Foreskin keratinocyte (primary cell): ENCODE measurements at places on chromosomes 5 and 9. TPM values are rescaled to one million over a fixed set of nuclear protein-coding genes. Genes with fewer than 3 reads are reported as not detected.

The CATSPER3 gene
- 0.10 and 0.18 TPM in 2 replicates for total RNA-seq

The OR1L4 gene
- not detected in 2 replicates for total RNA-seq

The MARCHF11 gene
- total RNA-seq = not detected in 2 replicates

The GALNT10 gene
- total RNA-seq = 23.5 and 23.8 TPM in 2 replicates

The KIF20A gene
- 52.7 and 60.7 TPM in 2 replicates for total RNA-seq

The COL5A1 gene
- 4.8 and 14.7 TPM in 2 replicates for total RNA-seq

The PCDHGB3 gene
- total RNA-seq = 0.07 TPM in 1 of 2 replicates, not detected in the other

The ATP6V0E1 gene
- total RNA-seq = 136 and 157 TPM in 2 replicates

The AGXT2 gene
- total RNA-seq = not detected in 2 replicates

The ST8SIA4 gene
- 0.63 and 0.92 TPM in 2 replicates for total RNA-seq

The OGN gene
- not detected in 2 replicates for total RNA-seq

The EIF4E1B gene
- total RNA-seq = not detected in 2 replicates

The SH3GLB2 gene
- 43.9 and 51.9 TPM in 2 replicates for total RNA-seq

The CD72 gene
- 0.20 and 0.28 TPM in 2 replicates for total RNA-seq

The PAEP gene
- total RNA-seq = not detected in 2 replicates

The TXNDC15 gene
- 29.9 and 31.0 TPM in 2 replicates for total RNA-seq

The SPAG8 gene
- total RNA-seq = 0.35 and 0.58 TPM in 2 replicates

The PCDHGA4 gene
- total RNA-seq = 0.04 and 0.07 TPM in 2 replicates

The FAM153A gene
- not detected in 2 replicates for total RNA-seq

The ADAMTSL1 gene
- total RNA-seq = 0.44 and 3.7 TPM in 2 replicates

The ADAMTS2 gene
- not detected in 2 replicates for total RNA-seq

The LHX6 gene
- 0.11 and 0.44 TPM in 2 replicates for total RNA-seq

The AIF1L gene
- 4.4 and 4.9 TPM in 2 replicates for total RNA-seq

The TLX3 gene
- not detected in 2 replicates for total RNA-seq
